ENCODE measurements at places on chromosomes 11 and 22. TPM values are rescaled to one million over a fixed set of nuclear protein-coding genes. Genes with fewer than 3 reads are reported as not detected.
A peak's percentile ranks its signal among the peaks of the same experiment; 100 is the strongest.

DNA sequence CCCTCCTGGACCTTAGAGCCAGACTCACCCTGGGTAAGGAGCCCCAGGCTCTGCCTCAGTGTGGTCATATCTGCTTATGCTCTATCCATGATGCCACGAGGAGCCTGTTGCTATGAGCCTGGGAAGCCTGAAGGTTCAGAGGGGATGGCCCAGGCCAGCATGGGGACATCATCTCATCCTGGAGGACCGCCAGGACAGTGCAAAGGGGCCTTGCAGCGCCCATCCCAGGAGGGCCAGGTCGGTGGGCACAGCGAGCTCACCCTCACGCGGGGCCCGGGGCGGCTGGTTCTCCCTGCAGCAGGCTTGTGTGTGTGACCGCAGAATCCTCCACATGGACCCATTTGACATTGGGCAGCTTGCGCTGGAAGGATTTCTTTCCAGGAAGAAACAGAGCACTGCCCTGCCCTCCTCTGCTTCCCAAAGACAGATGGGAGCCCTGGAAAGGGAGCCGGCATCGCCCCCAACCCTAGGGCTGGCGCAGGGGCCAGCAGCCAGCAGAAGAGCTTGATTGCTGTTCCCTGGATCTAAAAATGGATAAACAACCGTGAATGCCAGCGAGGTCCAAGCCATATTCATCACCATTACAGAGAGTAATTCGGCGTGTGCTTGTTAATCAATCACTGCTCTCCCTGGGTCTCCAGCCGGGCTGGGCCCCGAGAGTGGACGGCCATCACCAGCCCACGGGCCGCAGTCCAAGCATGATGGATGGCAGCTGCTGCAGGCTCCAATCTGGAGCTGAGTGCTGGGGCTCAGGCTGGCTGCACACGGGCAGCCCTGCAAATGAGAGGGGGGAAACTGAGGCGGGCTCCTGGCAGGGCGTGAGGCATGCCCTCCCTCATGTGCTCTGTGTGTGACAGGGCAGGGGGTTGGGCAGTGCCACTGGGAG, 739.7 kb downstream of the BRD1 start:
- no peaks in the 10 kb centered on the region for H3K4me1 ChIP-seq
- H3K4me3 ChIP-seq: no peak overlapping the region
- H3K27me3 ChIP-seq: no peaks in the 10 kb centered on the region
- no peak for DNase-seq

The CBLIF gene
- total RNA-seq: not detected

DNA sequence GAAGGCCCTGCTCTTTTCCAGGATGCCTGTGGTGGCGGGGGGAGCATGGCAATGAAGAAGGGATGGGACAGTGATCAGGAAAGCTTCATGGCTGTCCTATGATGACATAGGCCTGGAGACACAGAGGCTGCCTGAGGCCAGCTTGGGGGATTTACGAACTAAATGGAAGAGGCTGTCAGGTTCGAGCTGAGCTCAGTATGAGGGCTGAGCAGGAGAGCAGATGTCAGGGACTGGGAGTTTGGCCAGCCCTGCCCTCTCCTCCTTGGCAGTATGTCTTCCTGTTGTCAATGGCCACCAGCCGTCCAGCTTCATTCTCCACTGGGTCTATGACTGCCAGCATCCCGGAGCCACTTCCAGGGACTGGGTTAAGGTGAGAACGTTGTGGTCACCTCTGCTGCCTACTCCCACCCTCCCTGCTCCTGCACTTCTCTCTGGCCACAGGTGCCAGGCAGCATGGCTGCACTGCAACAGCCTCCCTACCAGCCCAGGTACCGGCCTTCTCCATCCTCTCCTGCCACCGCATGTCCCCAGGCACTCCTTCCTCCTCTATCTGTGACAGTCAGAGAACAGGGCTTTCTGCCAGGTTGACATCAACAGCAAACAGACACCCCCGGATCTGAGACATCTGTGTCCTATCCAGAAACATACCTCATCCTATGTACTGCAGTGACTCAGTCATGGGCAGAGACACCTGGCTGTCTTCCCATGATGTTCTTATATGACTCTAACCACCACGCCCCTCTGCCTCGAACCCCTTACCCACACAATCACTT, 75.1 kb downstream of the KIRREL3 start:
- H3K27me3 ChIP-seq: no peaks in the 10 kb centered on the region
- H3K4me3 ChIP-seq: no peak overlapping the region
- no peak overlapping the region for H3K27ac ChIP-seq
- no peaks in the 10 kb centered on the region for H3K4me1 ChIP-seq
- DNase-seq: no peak

DNA sequence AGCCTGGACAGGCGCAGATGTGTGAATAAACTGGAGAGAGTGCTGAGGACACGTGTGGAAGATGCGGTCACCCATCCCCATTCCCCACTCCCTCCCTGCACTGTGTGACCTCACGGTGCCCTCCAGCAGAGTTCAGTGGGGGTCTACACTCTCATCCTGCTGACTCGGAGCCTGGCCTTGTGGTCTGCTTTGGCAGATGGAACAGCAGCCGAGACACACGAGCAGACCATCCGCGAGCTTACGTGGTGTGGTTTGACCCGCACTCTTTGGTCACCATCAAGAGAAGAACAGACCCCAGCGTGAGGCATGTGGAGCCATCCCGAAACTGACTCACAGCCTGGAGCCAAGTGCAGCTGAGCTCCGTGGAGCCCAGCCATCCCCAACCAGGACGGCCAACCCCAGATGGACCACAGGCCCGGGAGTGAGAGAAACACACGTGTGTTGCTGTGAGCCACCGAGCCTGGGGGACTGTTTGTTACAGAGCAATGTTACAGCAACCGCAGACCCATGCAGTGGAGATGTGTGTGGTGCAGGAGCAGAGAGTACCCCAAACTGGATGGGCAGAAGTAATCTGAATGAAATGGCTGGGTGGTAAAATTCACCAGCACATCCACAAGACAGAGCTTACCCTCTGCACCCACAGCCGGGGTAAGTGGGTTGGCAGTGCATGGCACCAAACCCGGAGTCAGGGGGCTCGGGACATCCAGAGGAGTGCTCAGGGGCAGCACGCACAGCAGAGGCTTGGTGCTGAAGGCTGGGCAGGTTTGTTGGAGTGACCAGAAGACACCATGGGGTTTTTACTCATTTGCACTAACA, 90.7 kb downstream of the RTL6 start:
- no peaks in the 10 kb centered on the region for H3K4me1 ChIP-seq
- H3K36me3 ChIP-seq: no peaks in the 10 kb centered on the region
- H3K27me3 ChIP-seq: no peaks in the 10 kb centered on the region
- no peak overlapping the region for H3K27ac ChIP-seq
- DNase-seq: no peak

DNA sequence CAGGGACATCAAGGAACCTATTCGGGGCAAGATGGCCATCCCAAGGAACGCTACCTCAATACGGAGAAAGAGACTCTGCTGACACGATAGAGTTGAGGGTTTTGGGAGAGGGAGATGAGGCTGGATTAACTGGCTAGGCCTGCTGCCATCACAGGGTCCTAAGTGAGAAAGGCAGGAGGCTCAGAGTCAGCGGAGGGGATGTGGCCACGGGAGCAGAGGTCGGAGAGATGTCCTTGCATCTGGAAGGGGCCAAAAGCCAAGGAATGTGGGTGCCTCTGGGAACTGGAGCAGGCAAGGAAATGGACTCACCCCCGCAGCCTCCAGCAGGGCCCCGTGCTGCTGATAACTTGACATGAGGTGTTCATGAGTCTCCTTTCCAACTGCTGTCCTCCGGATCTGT, 31.0 kb upstream of the RFPL3 start:
- no peak for DNase-seq
- H3K4me3 ChIP-seq: no peak overlapping the region
- H3K27me3 ChIP-seq: no peaks in the 10 kb centered on the region
- H3K27ac ChIP-seq: no peak overlapping the region
- no peaks in the 10 kb centered on the region for H3K36me3 ChIP-seq

DNA sequence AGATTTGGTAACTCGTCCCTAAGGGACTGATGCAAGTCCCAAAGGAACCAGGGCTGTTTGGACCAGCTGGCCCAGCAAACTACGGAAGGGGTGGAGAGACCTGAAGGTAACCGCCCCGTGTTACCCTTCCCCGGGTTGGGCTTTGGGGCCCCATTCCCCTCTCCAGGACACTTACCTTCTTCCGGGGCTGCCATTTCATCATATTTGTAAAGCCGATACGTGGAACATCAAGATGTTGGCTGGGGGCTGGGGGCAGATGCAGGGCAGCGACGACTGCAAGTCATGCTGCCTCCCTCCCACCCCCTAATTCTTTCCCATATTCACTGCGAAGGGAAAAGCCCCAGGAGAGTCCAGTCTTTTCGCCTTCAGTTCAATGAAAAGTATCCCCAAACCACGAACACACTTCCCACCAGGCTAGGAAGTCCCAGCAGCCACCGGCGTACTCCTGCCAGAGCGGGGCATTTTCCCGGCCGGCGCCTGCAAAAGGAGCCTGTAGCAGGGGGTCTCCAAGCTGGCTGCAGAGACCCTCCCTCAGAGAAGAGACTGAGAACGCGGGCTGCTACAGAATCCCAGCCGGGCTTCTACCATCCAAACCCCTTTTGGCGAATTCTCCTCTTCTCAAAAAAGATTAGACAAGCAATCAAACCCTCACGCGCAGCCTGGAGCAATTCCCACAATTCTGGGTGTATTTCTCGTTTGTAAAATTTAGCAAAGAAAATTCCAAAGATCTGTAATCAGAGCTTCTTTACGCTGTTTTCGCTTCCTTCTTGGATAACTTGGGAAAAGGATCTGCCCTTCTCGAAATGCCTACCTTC, 236.7 kb downstream of the TTC28 start:
- no peak overlapping the region for H3K27ac ChIP-seq
- peaks cover 16% of the 10 kb centered on the region for H3K4me1 ChIP-seq
- H3K4me3 ChIP-seq: peak overlapping the region; percentile 52
- H3K36me3 ChIP-seq: no peaks in the 10 kb centered on the region
